ENCODE measurements at places on chromosomes 6 and 20. TPM values are rescaled to one million over a fixed set of nuclear protein-coding genes. Genes with fewer than 3 reads are reported as not detected.

The ARMC2 gene
- total RNA-seq = 12.7 TPM

The OR2J3 gene
- total RNA-seq = not detected

DNA sequence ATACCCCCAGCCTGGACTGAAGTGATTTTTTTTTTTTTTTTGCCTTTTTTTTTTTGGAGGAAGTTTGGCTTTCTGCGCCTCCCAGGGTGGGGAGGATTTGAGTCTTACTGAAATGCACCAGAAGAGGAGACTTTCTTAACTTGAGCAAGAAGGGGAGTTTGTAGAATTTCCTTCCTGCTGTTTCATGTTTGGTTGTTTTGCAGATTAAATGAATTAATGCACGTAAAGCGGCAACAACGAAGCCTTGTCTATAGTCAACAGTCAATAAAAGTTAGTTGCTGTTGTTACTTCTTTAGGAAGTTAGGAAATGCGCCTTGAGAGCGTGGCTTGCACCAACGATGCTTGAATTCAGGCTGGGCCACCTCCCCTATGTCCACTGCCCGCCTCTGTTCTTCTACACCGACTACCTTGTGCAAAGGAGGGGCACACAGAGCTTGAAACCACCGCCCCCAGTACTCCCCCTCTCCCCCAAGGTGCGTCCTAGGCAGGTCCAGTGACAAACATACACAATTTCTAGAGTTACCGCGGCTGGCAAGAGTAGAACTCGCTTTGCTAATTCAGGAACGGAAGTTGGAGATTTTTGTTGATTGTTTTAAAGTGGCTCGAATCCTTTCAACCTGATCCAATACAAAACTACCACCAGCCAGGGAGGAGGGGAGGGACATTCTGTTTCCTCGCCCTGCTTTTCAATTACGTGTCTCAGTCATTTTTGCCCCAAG lies 830 bp upstream of the CYP24A1 start:
- peak; percentile 26 for DNase-seq

GRCh38 chr6:53142810-53143209 lies 5.8 kb downstream of the GCM1 start:
- DNase-seq = no peak

GRCh38 chr6:143607974-143608373 lies 69.8 kb upstream of the PHACTR2 start:
- no peak for DNase-seq

DNA sequence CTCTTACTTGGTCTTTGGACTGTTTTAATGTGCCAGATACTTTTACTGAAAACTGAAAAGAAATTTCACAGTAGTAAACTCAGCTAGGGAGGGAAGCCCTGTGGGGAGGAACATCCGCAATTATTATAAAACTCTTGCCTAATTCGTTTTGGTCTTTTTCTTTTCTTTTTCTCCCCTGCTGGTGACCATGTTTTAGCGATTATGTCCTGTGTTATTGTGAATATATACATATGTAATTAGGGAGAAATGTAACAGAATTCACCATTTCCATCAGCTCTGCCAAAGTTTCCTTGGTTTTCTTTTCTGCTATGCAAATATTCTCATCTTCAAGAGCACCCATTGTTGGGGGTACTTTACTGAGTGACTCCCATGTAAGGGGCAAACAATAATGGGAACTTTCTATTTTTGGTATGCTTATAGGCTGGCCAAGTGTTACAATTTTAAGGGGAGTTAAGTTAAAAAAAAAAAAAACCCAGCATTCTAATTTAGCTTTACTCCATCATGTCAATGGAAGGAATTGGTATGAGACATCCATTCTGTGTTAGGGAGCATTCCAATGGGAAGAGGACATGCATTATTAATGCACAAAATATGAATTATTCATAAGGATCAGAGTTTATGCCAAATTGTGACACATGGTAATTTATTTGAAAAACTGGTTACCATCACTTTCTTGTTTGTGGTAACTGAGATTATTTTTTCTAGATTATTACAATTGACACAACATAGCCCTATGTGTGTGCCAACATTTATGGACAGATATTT lies 2.0 kb downstream of the DOK5 start:
- DNase-seq = no peak

All from kidney (tissue), 22 donors.